ENCODE measurements at places on chromosomes 12 and 14.

- DNase-seq = no peak
Measured at GRCh38 chr14:54642121-54642520, 75.2 kb downstream of the SAMD4A start.

GRCh38 chr12:24679126-24679525 lies 269.8 kb downstream of the BCAT1 start:
- no peak for DNase-seq

GRCh38 chr12:818733-819132 lies 66.4 kb downstream of the WNK1 start:
- no peak for DNase-seq

DNA sequence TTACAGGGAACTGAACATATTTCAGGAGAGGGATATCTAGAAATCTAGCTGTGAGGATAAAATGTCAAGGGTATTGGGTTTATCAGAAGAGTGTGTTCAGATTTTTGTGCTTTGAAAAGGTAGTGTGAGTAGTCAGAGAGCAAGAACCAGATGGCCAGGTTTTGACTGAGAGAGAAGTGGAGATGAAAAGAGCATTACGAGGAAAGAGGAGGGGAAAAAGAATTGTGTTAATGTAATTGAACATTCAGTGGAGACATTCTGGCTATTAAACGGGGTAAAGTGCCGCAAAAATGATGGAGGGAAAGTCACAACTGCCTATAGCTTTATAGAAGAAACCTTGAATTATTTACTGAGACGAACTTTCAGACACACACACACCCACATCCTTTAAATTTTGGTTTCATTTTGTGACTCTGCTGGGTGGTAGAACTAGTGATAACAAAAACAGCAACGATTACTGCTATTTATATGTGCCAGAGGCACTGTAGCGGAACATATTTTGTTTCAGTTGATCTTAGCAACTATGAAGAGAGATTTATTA lies 213.6 kb downstream of the ERC1 start:
- DNase-seq = no peak

DNA sequence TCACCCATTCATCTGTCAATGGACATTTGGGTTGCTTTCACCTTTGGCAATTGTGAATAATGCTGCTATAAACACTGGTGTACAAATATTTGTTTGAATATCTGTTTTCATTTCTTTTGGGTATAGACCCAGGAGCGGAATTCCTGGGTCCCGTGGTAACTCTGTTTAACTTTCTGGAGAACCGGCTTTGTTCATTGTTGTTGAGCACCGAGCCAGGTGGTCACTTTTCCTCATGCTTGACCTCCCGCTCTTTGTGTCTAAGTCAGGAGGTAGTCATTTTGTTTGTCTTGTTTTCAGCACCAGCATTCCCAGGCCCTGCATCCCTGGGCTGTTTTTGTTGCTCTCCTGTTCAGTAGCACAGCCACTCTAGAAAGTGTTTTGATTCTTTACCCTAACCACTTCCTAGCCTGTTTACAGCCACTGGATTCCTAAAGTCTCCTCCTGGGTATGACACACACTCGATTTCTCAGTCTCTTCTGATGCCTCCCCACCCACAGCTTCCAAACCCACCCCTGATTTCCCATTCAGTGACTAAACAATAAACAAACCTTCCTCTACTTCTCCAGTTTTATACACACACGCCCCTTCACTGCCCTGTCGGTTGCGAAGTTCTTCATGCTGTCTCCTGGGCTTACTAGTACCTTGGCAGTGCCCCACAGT lies 37.9 kb downstream of the B4GALNT3 start:
- DNase-seq = no peak

GRCh38 chr14:77092676-77093075 lies 5.4 kb upstream of the CIPC start:
- DNase-seq = no peak

DNA sequence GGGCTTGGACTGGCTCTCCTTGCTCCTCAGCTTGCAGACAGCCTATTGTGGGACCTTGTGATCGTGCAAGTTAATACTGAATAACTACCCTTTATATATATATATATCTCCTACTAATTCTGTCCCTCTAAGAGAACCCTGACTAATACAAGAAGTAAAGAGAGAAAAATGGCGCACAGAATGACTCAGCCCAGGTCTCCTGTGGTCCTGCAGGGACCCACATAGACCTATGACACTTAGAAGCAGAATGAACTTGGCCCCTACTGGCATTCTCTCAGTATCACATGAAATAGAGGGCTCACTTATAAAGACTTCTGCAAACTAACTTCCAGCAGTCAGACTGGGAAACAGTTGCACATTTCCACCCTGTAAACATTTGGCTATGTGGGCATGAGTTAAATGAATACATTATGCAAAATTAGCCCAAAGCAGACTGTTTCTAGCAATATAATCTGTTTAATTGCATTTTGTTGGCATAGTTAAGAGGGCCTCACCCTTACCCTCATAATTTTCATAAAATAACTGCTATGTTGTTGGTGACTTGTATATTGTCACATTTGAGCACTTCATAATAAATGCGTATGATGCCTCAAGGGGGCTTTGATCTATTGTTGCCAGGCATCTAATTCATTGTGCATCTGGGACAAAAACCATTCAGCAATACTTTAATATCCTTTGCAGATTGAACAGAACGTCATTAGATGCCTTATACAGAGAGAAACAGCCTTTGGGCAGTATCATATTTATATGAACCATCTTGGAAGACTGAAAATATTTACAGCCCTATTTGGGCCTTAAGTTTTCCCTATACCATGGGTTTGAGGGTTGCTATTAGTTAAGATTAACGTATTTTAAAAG lies 349.7 kb upstream of the DIO2 start:
- no peak for DNase-seq

- DNase-seq = no peak
Measured at GRCh38 chr14:23861666-23862065, 91.9 kb upstream of the DHRS4 start.

- DNase-seq = no peak
Measured at GRCh38 chr14:30330445-30330844, 228.5 kb upstream of the G2E3 start.

DNA sequence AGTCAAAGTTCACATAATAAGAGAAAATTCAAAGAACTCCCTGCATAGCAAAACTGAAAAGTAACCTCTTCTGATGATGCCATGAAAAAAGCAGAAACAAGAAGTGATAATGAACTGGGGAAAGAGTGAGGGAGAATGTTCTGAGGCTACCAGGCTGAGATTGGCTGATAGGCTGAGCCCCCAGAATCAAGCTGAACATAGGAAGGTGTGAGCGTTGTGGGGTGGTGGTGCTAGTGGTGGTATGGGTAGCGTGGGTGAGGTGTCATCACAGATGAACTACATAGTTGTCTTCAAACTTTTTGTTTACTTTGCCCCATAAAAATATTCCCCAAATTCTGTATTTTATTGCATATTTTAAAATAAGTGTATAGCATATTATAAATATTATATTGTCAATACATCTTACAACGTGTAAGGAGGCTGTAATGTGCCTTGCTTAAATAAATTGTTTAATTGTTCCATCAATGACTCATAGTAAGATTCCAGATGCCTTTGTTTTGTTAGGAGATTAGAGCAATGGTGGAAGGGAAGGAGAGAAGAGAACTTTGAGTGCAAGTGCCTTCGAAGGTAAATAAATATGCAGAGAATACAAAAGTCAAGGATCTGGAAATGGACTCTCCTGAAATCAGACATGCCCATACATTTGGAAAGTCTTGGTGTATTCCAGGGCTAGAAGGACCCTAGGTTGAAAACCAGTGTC lies 15.8 kb upstream of the CFAP54 start:
- DNase-seq = no peak

DNA sequence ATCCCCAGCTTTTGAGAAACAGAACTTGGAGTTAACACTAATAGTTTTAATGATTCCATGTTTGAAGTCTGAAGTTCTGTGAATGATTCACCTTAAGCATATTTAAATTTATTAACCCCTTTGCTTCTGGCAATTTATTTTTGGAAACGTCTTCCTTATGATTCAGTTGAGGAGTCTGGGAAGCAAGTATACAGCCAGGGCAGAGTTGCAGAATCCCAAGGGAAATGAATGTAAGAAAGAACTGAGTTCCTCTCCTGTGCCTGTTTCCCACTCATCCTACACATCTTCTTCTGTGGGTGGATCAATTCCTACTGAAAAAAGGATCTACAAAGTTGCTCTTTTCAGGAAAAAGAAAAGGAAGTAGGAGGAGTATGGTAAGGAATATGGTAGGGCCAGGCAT lies 108.2 kb upstream of the CCDC91 start:
- no peak for DNase-seq

DNA sequence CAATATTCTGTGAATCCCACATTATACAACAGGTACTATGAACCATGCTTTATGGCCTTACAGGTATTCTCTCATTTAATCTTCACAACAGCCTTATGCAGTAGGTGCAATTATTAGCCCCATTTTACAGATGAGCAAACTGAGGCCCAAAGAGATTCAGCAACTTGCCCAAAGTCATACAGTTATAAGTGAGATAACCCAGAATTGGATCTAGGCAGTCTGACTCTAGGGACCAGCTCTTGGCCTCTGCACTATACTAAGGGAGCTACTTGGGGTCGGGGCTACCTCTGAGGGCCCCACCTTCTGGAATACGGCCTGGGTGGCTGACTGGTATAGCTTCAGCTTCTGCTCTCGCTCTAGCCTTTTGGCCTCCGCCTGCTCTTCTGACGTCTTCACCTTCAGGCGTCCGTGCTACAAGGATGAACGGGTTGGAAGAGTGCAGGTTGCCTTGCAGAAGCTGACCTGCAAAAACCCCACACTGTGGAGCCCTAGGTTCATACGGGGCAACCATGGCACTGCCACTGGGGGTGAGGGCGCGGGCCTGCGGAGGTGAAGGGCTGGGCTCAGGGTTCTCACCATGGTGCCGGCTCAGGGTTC lies 762 bp downstream of the RABGGTA start:
- DNase-seq = no peak

GRCh38 chr14:75566752-75567151 lies 11.7 kb upstream of the FLVCR2 start:
- DNase-seq = no peak
